Naive thymus-derived CD8-positive, alpha-beta T cell (primary cell): ENCODE measurements at places on chromosomes 1 and 21.

- DNase-seq = no peak
- no peak overlapping the region for H3K4me3 ChIP-seq
- H3K27ac ChIP-seq = no peak overlapping the region
- no peaks in the 10 kb centered on the region for H3K27me3 ChIP-seq
- no peaks in the 10 kb centered on the region for H3K4me1 ChIP-seq
- no peaks in the 10 kb centered on the region for H3K36me3 ChIP-seq
Observed at GRCh38 chr21:39096754-39097153, 86.5 kb downstream of the PSMG1 start.

DNA sequence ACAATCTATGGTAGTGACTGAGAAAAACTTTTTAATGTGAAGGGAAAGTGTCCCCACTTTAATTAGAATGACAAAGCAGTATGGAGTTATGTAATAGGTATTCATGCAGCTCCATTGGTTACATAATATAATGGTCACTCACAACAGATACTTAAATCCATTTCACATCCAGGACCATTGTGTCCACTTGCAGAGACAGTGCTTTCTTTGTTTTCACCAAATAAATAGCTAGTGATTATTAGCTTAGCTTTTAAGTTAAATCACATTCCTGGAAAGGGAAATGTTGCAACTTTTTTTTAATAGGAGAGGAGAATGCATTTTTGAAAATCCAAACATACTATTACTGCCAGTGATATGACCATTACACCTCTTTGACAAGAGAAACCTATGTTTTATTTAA, 22.9 kb downstream of the RGL1 start:
- no peaks in the 10 kb centered on the region for H3K27me3 ChIP-seq
- H3K27ac ChIP-seq = no peak overlapping the region
- H3K4me1 ChIP-seq = no peaks in the 10 kb centered on the region
- peaks cover 7% of the 10 kb centered on the region for H3K36me3 ChIP-seq
- DNase-seq = no peak
- no peak overlapping the region for H3K4me3 ChIP-seq

- no peak overlapping the region for H3K4me3 ChIP-seq
- peaks cover 3% of the 10 kb centered on the region for H3K36me3 ChIP-seq
- H3K4me1 ChIP-seq = peaks cover 28% of the 10 kb centered on the region
- no peak for DNase-seq
- no peak overlapping the region for H3K27ac ChIP-seq
Observed at GRCh38 chr1:181094416-181095212, 6.1 kb downstream of the IER5 start.

- H3K27me3 ChIP-seq = no peaks in the 10 kb centered on the region
- peak overlapping the region; percentile 52 for H3K27ac ChIP-seq
Observed at GRCh38 chr1:227729881-227730629, 5.0 kb downstream of the JMJD4 start.

GRCh38 chr1:162910161-162910560, 49.2 kb upstream of the CCDC190 start:
- H3K27ac ChIP-seq = no peak overlapping the region
- no peaks in the 10 kb centered on the region for H3K4me1 ChIP-seq
- H3K36me3 ChIP-seq = no peaks in the 10 kb centered on the region
- no peak overlapping the region for H3K4me3 ChIP-seq
- DNase-seq = no peak

DNA sequence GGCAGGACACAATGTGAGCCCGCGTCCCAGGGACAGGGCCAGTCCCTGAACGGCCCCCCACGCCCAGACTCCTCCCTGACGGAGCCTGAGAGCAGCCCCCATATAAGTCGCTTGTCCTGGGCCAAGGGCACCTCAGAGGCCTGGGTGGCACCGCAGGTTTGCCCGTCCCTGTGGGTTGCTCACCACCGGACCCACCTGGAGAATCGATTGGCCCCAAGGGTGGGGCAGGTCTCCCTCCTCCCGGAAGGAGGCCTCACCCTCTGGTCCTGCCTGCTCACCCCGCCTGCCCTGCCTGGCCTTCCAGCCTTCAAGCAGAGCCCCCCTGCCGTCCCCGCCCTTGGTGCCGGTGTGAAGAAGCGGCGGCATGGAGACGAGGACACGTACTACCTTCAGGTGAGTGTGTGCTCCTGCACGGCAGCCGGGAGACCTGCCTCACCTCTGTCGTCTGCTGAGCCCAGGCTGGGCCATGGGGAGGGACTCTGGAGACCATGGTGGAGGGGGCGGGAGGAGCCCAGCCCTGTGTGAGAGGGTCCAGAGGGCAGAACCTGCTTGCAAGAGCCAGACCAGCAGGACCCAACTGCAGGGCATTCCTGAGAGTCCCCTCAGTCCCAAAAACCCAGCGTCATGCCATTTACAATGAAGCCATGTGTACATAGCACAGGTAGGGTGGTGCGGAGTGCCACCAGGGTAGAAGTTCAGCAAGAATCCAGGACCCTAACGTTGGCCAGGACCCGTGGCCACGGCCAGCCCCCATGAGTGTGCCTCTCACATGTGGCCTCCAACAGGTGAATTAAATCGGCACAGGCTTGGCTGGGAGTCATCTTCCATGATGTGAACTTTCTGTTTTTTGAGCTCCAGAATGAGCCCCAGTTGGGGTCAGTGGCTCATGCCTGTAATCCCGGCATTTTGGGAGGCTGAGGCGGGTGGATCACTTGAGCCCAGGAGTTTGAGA, 24.1 kb upstream of the CCDC27 start:
- no peak overlapping the region for H3K27ac ChIP-seq
- DNase-seq = no peak
- no peak overlapping the region for H3K4me3 ChIP-seq

GRCh38 chr21:43341378-43342161, 85.4 kb downstream of the SIK1 start:
- H3K27me3 ChIP-seq = peaks cover 2% of the 10 kb centered on the region
- no peak for DNase-seq
- H3K4me3 ChIP-seq = no peak overlapping the region
- no peaks in the 10 kb centered on the region for H3K36me3 ChIP-seq

- no peak overlapping the region for H3K4me3 ChIP-seq
- no peaks in the 10 kb centered on the region for H3K36me3 ChIP-seq
- no peaks in the 10 kb centered on the region for H3K27me3 ChIP-seq
- H3K4me1 ChIP-seq = no peaks in the 10 kb centered on the region
- H3K27ac ChIP-seq = no peak overlapping the region
Observed at GRCh38 chr1:196259316-196259715, 348.9 kb downstream of the KCNT2 start.

DNA sequence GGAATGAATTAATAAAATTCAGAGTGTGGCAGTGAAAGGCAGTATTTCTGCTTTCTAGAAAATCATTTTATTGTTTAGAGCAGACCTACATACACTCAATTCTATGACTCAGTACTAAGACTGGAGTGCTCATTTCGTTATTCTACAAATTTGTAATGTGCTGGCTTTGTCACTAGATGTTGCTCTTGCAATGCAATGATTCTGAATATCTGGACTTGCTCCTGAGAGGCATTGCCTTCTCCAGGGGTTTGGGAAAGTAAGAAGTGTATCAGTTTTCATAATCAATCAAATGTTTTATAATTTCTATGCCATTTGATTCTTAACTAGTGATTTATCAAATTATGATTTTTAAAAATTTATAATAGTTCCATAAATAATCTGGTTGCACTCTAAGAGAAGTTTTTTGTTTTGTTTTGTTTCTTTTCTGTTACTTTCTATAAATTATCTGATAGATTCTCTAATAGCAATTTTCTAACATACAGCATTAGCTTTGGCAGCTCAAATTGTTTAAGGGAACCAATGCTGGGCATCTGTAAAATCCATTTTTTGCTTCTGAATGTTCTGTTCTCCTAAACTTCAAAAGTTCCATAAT, 280.5 kb upstream of the SGIP1 start:
- no peak overlapping the region for H3K4me3 ChIP-seq
- no peak overlapping the region for H3K27ac ChIP-seq
- DNase-seq = no peak
- no peaks in the 10 kb centered on the region for H3K27me3 ChIP-seq
